Hematopoietic multipotent progenitor cell treated with erythropoietin and hydrocortisone succinate and interleukin-3 and kit ligand, for 6 days (in vitro differentiated cells): ENCODE measurements at places on chromosomes 13 and 19.

DNA sequence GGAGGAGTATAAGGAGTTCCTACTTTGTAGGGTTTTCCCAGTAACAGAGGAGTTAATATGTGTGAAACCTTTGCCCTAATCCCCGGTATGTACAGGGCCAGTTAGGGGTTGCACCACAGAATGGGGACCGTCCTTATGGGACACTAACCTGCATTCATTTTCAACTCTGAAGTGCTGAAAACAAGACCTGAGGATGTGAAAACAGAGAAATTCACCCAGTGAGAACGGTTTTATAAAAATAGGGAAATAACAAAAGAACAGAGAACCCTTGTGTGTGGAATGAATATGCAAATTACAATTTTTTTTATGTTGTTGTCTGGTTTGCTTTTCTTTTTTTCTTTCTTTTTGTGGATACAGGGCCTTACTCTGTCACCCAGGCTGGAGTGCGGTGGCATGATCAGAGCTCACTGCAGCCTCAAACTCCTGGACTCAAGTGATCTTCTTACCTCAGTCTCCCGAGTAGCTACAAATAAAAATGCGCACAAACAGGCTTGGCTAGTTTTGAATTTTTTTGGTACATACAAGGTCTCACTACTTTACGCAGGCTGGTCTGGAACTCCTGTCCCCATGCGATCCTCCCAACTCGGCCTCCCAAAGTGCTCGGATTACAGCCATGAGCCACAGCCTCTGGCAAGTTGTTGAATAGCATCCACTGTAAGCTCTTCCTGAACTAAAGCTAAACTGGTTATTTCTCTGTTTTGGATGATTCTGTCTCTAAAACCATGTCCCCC, 10.6 kb downstream of the CLC start:
- no peak for DNase-seq

GRCh38 chr19:33266974-33267484, 35.3 kb downstream of the CEBPA start:
- DNase-seq: peak; percentile 61

DNA sequence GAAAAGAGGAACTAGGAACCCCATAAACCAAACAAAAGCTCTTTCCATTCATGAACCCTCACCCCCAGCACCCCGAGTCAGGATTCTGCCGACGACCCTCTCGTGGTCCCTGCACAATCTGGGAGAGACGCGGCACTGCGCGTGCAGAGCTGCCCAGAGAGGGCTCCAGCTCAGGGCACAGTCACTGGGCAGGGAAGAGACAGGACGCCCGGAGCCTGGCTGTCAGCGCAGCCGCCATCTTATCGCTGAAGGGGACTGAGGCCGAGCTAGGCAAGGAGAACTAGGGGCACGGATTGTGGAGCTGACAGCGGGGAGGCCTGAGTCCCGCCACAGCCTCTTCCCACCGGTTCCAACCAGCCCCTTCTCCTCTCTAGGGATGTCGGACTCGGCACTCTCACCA, 349 bp downstream of the ZNF98 start:
- DNase-seq: no peak

DNA sequence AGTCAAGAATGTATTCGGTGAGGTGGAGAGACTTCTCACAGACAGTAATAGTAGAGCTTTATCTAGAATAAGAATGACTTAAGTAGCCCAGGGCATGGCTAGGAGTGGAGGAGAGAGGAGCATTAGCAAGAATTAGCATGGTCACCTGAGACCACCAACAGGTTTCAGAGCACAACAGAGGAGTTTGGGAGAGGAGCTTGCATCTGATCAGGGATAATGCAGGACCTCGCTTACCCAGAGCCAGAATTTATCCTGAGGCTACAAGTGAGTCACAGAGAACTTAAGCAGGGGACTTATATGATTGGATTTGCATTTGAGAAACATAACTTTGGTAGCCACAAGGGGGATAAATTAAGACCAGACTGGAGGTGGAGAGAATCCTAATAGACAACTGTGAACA, 102.1 kb upstream of the FNDC3A start:
- DNase-seq: peak; percentile 39

- no peak for DNase-seq
These were observed 373.1 kb upstream of the MIR17HG start for GRCh38 chr13:90974249-90974975.

- no peak for DNase-seq
These were observed 60.0 kb downstream of the TEX29 start for GRCh38 chr13:111380431-111380830.

GRCh38 chr13:113625965-113626721, 31.9 kb downstream of the ATP4B start:
- no peak for DNase-seq

DNA sequence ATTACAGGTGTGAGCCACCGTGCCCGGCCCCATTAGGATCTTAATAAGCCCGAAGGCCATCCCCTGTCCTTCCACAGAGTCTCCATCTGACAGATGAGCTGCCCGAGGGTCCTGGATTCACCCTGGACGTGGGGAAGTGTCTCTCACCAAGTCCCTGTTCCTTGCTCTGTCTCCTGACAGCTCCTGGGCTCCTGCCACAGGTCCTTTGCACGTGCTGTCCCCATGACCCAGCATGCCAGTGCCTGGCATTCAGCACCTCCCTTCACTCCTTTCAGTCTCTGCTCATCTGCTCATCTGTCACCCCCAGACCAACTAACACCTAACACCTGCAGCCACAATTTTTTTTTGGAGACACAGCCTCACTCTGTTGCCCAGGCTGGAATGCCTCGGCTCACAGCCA, 14.5 kb downstream of the CERS1 start:
- no peak for DNase-seq

DNA sequence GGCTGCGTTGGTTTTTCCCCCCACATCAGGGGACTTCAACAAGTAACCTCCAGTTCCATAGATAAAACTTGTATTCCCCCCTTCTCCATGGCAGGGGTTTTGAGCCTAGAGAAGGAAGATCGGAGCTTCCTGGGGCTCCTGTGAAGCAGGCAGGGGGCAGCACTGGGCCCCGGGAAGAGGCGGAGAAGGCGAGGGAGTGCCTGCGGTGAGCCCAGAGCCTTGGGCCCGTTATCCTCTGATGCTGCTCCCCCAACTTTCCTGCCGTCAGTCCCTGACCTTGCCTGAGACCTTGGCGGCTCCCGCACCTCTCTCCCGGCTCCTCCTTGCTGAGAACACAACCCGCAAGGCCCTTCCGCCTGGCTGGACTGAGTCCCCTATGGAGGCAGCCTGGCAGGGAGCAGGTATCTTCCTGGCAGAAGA, 2.5 kb downstream of the LIPE start:
- no peak for DNase-seq

- DNase-seq: no peak
These were observed 77.5 kb downstream of the LHFPL6 start for GRCh38 chr13:39525506-39525905.

DNA sequence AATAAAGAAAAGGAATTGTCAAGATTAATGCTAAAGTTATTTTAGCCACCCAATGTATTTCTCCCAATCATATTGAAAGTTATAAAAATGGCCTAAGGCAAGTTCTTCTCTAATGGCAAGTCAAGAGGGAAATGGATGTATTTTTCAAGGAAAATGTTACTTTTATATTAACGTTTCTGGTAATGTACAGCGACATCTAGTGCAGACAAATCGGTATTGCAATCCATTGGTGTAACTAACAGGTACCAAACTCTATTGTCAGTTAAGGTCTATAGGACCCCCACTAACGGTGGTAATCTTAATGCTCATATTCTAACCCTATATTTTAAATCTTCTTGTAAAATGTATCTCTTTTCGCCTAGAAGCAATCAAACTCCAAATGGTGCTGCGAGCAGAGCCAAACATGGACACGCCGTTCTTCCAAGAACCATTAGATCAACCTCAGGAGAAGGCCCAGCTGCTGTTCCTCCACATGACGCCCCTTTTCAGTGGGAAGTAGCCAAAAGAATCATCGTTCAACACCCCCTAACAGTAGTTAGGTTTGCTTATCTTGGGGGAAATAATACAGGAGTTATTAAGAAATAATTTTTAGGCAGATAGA, 98.5 kb upstream of the PABPC3 start:
- peak; percentile 76 for DNase-seq

DNA sequence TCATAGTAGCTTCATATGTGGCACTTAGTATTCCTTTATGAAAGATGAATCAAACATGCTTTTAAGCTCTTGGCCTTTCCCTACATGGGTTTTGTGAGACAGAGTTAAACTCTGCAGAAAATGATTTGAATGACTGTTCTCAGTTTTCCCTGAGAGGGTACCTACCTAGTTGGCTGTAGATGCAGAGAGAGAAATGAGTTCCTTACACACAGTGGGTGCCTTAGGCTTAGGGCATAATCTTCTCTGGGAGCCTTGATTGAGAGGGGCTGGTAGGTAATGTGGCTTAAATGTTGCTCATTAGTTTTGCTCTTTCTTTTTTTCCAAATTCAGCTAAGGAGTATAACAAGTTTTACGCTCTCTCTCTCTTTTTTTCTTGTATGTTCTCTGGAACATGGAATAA, 3.0 kb downstream of the URI1 start:
- DNase-seq: no peak

- no peak for DNase-seq
These were observed 78.9 kb downstream of the TEX26 start for GRCh38 chr13:31011193-31011860.

- DNase-seq: no peak
These were observed 92.6 kb downstream of the OLFM4 start for GRCh38 chr13:53121131-53121773.

- peak; percentile 94 for DNase-seq
These were observed at the start of gene OBI1 for GRCh38 chr13:78658630-78659449. Gene OBI1, minus strand, starts transcription at chr13:78659155. Its CDS starts 35 bp downstream, at chr13:78659120.

- no peak for DNase-seq
These were observed 405.0 kb downstream of the COG6 start for GRCh38 chr13:40060296-40061007.

DNA sequence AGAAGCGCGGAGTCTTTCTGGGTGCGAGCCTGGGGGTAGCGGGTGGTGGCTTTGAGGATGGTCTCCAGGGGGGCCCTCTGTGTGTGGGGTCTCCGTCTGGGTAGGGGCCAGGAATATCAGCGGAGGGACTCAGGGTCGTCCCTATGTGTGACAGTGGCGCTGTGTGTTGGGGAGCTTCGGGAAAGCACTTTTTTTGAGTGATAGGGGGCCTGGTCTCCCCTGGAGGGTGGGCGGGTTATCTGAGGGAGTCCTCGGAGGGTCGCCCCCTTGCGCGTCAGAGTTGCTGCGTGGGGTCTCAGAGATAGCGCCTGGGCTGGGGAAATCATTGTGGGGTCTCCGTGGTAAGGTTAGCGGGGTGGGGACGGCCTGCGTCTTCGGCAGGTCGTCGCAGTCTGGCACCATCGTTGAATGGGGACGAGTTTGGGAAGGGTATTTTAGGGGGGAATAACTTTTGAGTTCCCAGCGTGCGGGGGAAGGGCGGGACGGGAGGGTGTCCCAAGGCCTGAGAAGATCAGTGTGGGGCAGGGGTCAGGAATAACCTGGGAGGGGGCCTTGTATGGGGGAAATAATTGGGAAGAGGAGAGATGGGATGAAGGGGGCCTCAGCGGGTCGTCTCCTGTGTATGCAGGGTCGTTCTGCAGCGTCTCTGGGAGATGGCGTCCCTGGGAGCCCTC, 857 bp downstream of the IER2 start:
- peak; percentile 50 for DNase-seq

- DNase-seq: no peak
These were observed 16.6 kb upstream of the ZNF253 start for GRCh38 chr19:19849056-19849455.

GRCh38 chr13:105599477-105600037, 935.9 kb downstream of the EFNB2 start:
- no peak for DNase-seq

DNA sequence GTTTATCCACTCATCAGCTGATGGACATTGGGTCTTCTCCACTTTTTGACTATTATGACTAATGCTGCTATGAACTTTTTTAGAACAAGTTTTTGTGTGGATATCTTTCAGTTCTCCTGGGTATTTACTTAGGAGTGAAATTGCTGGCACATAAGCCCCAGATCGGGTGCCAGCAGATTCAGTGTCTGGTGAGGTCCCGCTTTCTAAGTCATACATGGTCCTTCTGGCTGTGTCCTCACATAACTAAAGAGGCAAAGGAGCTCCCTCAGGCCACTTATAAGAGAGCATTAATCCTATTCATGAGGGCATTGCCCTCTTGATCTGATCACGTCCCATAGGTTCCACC, 600 bp upstream of the ZNF226 start:
- DNase-seq: no peak

GRCh38 chr19:7674010-7675005, 2.6 kb upstream of the MCEMP1 start:
- DNase-seq: peak; percentile 93

DNA sequence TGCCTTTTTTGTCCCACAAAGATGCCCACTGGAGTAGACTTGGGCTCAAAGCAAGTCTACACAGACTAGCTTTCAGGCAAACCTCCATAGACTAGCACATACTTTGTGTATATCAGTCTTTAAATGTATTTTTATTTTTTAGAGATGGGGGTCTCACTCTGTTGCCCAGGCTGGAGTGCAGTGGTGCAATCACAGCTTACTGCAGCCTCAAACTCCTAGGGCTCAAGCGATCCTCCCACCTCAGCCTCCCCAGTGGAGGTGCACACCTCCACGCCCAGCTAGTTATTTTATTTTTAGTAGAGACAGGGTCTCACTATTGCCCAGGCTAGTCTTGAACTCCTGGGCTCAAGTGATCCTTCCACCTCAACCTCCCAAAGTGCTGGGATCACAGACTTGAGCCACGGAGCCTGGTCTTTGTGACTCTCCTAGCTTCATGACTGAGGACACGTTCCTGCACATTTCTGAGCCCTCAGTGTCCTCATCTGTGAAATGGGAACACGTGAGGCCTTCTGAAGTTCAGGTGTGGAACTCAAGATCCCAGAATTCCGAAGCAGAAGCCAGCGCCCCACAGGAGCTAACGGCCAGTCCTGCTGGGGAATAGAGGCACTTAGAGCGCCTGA, 5.1 kb upstream of the TPM4 start:
- no peak for DNase-seq
